ENCODE measurements at places on chromosomes 11 and 22.

GRCh38 chr22:42431401-42432019 lies 693 bp downstream of the NFAM1 start:
- DNase-seq = no peak

- no peak for DNase-seq
These were observed 717 bp upstream of the SLC7A4 start for GRCh38 chr22:21032868-21033688.

DNA sequence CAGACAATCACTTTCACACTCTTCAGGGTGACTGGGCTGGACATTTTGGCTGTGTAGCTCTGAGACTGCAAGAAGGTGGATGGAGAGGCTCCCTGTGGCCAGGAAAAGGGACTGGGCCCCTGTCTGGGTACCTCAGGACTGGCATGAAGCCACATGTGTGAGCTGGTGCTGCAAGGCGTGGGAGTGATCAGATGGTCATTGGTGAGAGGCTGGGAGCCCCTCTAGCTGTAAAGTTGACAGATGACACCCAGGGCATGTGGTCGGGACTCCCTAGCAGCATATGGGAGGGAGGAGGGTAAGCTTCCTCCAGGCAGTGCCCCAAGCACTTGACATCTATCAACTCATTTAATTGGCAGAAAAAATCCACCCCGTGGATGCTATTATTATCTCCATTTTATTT lies 18.9 kb upstream of the CABP2 start:
- no peak for DNase-seq

GRCh38 chr11:107567739-107568335 lies 2.3 kb upstream of the ALKBH8 start:
- no peak for DNase-seq

GRCh38 chr22:31206896-31207687 lies 5.0 kb upstream of the LIMK2 start:
- DNase-seq = no peak

DNA sequence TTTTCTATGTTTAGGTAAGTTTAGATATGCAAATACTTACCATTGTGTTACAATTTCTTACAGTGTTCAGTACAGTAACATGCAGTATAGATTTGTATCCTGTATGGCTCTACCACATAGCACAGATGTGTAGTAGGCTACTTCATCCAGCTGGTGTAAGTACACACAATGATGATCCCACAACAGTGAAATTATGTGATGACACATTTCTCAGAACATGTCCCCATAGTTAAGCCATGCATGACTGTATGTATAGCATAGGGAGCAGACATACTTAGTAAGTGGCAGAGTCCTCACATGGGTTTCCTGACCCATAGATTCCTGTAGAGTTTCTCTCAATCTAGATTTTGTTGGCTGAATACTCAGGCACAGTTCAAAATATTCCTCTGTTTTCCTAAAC lies 26.8 kb upstream of the BARX2 start:
- DNase-seq = no peak

GRCh38 chr11:103851166-103851651 lies 185.2 kb upstream of the DDI1 start:
- no peak for DNase-seq

GRCh38 chr11:131240421-131240820 lies 130.0 kb upstream of the NTM start:
- DNase-seq = no peak

DNA sequence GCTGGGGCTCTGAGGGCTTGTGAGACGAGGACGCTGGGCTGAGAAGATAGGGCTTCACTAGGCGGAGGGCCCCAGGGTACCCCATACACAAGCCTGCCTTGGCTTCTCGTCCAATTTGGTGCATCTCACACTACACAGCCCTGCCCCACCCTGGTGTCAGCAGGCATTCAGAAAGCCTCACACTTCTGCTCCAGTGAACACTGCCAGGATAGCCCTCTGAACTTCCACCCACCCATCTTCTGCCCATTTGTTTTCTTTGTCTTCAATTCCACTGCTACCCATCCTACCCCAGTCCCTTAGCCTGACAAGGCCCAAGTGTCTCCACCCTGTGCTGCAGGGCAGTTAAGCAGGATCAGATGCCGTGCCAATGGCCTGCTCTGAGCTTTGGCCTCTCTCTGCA lies 1.9 kb upstream of the BUD13 start:
- no peak for DNase-seq

GRCh38 chr11:126863294-126863997 lies 137.1 kb downstream of the KIRREL3 start:
- no peak for DNase-seq

DNA sequence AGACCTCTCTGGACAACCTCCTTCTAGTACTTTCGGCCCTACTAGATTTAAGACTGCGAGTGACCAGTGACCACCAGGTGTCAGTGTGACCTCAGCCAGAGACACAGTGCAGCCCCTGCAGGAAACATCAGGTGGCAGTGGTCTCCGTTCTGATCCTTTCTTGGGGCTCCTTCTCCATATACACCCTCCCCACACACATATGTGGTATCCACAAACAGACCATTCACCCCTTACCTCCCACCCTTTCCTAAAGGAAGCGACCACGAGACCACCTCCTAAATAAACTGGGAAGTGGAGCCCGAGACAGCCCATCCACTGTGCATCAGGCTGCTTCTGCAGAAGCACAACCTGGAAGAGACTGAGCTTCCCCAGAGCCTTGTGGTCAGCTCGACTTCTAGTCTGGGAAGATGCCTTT lies 38.5 kb upstream of the CYP2D6 start:
- DNase-seq = no peak

- DNase-seq = no peak
These were observed 922 bp upstream of the CSNK1E start for GRCh38 chr22:38317995-38318715.

- no peak for DNase-seq
These were observed 45.7 kb upstream of the CD5 start for GRCh38 chr11:61056571-61056970.

DNA sequence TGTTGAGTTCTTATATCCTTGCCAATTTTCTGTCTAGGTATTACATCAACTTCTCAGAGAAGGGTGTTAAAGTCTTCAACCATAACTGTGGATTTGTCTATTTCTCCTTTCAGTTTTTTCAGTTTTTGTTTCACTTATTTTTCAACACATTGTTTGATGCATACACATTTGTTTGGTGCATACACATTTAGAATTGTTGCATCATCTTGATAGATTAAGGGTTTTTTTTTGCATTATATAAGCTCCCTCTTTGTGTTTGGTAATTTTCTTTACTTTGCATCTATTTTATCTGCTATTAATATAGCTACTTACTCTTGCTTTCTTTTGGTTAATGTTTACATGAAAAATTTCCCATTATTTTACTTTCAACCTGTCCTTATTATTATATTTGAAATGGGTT lies 20.8 kb upstream of the TRAF6 start:
- DNase-seq = no peak

DNA sequence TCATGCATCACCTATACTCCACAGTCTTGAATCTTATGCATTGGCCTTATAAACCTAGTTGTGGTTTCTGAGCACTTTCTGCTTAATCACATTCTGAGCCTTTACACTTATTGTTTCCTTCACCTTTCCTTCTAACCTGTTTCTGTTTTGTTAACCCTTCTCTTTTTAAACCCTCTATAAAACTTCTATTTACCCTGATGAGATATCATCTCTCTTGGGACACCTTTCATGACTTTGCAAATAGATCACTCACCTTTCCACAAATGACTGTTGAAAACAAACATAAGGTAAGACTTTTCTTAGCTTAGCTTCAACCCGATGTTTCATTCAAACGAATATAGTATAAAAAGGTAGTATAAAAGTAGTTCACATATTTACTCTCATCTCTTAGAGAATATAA lies 483.6 kb downstream of the FAM181B start:
- DNase-seq = no peak

DNA sequence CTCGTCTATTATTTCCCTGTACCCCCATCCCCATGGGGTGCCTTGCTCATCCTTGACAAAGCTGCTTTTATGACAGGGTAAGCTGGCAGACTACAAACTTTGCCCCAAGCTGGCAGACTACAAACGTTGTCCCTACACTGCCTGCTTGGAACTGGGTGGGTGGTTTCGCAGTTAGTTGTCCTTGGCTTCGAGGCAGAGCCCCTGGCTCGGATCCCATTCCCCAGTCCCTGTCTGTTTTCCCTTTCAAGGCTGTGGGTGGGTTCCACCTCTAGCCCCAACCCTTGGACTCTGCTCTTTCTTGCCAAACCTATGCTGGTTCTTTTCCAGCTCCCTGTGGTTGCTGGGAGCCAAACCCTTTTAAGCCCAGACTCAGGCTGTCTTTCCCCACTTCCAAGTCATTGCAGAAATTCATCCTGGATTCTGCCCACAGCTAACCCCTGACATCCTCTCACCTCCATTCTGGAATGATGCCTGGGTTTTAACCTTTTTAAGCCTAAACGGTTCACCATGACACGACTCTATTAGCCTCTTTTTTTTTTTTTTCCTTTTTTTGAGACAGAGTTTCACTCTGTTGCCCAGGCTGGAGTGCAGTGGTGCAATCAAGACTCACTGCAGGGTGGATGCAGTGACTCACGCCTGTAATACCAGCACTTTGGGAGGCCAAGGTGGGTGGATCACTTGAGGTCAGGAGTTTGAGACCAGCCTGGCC lies 9.2 kb upstream of the RBM14 start:
- no peak for DNase-seq

DNA sequence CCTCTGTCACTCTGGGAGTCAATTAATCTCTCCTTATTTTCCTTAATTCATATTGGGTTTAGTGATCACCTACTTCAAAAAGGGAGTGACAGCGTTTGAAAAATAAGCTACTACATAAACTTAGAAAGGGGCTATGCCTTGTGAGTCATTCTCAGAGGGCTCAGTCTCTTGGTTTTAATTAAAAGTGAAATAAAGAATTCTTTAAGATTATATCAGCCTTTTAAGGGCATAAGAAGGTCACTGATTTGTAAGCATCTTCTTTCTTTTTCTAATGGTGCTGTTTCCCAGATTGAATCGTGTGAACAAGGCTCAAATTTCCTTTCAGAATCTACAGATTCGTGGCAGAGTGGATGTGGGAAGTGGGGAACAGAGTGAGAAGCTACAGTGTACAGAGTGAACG lies 636.2 kb upstream of the CCDC90B start:
- DNase-seq = no peak

DNA sequence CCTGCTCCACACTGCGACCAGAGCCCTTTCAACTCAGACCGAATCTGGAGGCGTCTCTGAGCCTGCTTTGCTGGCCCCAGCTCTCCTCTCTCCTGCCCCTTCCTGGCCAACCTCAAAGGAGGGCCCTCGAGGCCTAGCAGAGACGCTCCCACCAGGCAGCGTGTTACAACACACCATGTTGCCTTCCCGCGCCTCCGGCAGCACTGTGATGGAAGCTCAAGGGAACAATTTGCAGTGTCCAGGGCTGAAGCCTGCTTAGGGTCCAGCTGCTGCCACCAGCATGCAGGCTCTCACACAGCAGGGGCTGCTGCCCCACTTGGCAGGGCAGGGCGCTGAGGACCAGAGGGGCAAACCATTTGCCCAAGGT lies 18.4 kb downstream of the LINC01488 start:
- DNase-seq = no peak

DNA sequence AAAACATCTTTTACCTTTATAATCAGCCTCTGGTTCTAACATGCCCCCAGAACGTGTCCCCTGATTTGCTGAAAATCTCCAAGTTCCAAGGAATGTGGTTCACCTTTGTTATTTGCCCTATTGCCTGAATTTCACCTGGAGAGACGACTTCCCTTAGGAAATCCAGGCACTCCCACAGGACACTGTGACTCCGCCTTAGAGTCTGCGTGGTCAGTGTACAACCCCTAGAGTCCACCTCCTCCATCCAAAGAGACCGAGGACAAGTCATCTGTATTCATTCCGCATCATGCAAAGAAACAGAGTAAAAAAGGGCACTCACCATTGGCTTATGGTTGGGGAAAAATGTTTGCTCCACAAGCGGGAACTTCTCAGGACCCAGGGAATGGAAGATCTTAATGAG lies 63.1 kb downstream of the TIMP3 start:
- no peak for DNase-seq

DNA sequence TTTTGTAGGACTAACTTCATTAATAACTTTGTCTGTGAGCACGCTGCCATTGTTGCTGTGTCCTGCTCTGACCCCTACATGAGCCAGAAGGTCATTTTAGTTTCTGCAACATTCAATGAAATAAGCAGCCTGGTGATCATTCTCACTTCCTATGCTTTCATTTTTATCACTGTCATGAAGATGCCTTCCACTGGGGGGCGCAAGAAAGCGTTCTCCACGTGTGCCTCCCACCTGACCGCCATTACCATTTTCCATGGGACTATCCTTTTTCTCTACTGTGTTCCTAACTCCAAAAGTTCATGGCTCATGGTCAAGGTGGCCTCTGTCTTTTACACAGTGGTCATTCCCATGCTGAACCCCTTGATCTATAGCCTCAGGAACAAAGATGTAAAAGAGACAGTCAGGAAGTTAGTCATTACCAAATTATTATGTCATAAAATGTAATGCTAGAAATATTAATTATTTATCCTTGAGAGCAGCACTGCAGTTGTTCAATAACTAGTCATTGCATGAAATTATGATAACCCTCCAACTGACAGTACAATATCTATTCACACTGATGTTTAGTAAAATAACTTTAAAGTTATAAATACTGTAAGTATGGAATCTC lies 46.4 kb upstream of the OR5D13 start:
- no peak for DNase-seq

DNA sequence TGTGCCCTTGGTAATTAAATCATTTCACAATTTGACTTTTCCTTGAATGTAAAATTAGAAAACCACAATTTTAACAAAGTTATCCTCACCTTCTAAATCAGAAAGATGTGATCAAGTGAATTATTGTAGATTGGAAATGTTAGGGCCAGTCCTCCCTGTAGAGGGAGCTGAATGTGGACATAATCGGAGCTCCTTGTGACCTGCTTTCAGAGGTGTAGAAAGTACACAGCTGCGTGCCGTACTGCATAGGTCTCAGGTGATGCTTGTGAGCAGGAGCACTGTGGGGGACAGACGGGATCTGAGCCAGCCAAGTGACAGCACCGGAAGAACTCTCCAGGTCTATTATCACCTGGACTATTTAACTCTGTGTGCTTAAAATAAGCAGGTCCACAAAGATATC lies 338.0 kb downstream of the AASDHPPT start:
- no peak for DNase-seq

- DNase-seq = no peak
These were observed 110.5 kb downstream of the NAT10 start for GRCh38 chr11:34215806-34216453.

DNA sequence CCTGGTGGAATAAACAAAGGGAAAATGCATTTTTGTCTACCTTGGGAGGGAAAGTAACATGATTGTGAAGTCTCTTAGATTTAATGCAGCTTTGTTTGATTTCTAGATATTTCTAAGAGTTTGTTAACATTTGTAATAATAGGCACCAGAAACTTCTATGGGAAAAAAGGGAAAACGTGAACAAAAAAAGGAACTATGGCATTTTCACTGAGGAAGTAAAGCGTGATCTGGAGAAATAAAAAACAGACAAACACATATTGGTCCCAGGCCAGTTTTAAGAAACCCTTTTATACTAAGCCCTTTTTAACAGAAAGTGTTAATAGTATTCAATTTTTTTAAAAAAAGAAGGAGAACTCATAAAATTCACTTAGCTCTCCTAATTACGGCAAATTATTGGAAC lies 6.9 kb upstream of the MS4A7 start:
- no peak for DNase-seq

All from DMS79 (cell line).